ENCODE measurements at places on chromosomes 1 and 21.

DNA sequence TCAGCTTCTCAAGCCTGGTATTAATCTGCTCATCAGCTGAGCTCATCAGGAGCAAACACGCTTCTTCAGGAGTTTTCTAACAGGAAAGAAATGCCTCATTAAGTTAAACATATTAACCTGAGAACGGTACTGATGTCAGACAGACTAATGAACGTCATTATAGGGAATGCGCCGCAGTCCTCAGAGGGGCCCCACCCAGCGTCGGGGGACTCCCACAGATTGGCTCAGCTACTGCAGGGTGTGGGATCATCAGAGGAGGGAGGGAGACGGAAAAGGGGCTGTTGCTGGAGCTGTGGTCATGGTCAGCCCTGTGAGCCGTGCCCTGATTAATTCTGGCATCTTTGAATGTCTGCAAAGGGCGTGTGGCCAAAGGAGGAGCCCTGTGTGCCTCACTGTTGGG is 348.5 kb downstream of the PTPRU start:
- no peak overlapping the region for H3K27ac ChIP-seq
- H3K4me3 ChIP-seq, result no peak overlapping the region
- DNase-seq, result no peak

DNA sequence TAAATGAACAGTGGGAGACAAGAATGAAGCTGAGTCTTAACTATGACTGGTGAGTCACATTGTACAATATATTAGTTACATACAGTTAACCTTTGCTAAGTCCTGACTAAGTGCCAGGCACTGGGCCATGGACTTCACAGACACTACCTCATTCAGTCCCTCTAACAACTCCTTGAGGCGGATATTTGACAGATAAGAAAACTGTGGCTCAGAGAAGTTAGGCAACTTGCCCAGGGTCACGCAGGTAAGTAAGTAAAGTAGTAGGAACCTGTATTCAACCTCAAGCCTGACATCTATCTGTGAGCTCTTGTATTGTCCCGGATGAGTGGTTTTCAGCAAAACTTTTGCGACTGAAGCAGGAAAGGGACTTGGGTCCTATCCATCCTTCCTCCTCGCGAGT is 62.1 kb downstream of the GNG12 start:
- H3K4me3 ChIP-seq, result peak overlapping the region; percentile 38
- peaks cover 53% of the 10 kb centered on the region for H3K36me3 ChIP-seq
- DNase-seq, result peak; percentile 67
- peaks cover 97% of the 10 kb centered on the region for H3K4me1 ChIP-seq

- no peak for DNase-seq
- no peak overlapping the region for H3K27ac ChIP-seq
- no peaks in the 10 kb centered on the region for H3K36me3 ChIP-seq
- peaks cover 3% of the 10 kb centered on the region for H3K27me3 ChIP-seq
- no peaks in the 10 kb centered on the region for H3K4me1 ChIP-seq
Measured at GRCh38 chr1:177043597-177043996, 120.9 kb downstream of the ASTN1 start.

- no peak for DNase-seq
- H3K27me3 ChIP-seq, result peaks cover 9% of the 10 kb centered on the region
- H3K36me3 ChIP-seq, result no peaks in the 10 kb centered on the region
Measured at GRCh38 chr1:230285351-230285750, 140.8 kb downstream of the PGBD5 start.

Measured in HFFc6 (cell line).